ENCODE measurements at places on chromosomes 16 and 17. TPM values are rescaled to one million over a fixed set of nuclear protein-coding genes. Genes with fewer than 3 reads are reported as not detected.
A peak's percentile ranks its signal among the peaks of the same experiment; 100 is the strongest.

GRCh38 chr16:11389083-11389482 lies 43.8 kb downstream of the RMI2 start:
- H3K4me3 ChIP-seq = no peak overlapping the region
- H3K27me3 ChIP-seq = no peaks in the 10 kb centered on the region
- no peak for DNase-seq
- no peaks in the 10 kb centered on the region for H3K36me3 ChIP-seq
- H3K4me1 ChIP-seq = peaks cover 15% of the 10 kb centered on the region
- H3K27ac ChIP-seq = no peak overlapping the region

RAB34 gene
- total RNA-seq = 133 TPM

C1QL1 gene
- 4.7 TPM for total RNA-seq

DNA sequence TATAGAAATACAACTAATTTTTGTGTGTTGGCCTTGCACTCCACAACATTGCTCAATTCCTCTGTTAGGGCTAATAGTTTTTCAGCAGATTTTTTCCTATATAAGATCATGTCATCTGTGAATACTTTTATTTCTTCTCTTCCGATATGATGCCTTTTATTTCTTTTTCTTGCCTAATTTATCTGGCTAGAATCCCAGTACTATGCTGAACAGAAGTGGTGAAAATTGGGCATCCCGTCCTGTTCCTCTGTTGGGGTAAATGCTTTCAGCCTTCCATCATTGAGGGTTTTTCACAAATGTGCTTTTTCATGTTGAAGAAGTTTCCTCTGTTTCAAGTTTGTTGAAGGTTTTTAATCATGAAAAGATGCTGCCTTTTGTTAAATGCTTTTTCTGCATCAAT lies 22.7 kb upstream of the TNFRSF13B start:
- H3K4me3 ChIP-seq = no peak overlapping the region
- H3K27me3 ChIP-seq = no peaks in the 10 kb centered on the region
- no peaks in the 10 kb centered on the region for H3K36me3 ChIP-seq
- no peak overlapping the region for H3K27ac ChIP-seq
- no peaks in the 10 kb centered on the region for H3K4me1 ChIP-seq
- no peak for DNase-seq

SLC47A2 gene
- total RNA-seq = 0.43 TPM

DNA sequence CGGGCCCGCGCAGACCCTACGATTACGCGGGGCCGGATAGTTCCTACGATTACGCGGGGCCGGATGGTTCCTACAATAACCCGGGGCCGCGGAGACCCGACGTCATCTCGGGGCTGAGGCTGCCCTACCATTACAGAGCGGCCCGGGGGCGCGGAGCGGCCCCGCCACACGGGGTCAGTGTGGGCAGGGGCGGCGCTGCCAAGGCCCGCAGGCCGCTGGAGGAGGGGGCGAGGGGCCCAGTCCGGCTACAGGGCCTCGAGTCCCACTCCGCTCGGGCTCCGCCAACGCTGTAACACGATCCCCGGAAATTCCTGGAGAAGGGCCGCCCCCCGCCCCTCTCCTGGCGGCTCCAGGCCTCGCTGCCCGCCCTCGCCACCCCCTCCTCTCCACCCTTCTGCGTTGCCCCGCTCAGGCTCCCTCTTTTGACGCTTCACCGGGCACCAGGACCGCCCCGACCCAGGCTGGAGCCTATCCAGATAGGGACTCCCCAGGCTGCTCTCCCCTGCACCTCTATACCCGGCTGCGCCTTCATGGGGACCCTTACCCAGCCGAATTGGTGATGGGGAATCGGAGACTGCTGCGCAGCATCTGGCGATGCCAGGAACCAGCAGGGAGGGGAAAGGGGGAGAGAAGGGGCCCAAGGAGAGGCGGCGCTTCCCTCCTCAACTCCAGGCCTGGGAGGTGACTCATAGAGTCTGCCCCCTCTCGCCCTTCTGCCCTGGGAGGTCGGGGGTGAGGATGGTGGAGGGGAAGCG lies at the start of gene RAB34:
Gene RAB34 (minus strand): TSS at position 291 of the 755 bp plus-strand sequence. CDS start 602 bp downstream, outside the sequence.
- peak within 1 kb of the TSS; percentile 88 for H3K4me3 ChIP-seq
- peaks cover 7% of the 10 kb centered on the region for H3K36me3 ChIP-seq
- H3K4me1 ChIP-seq = peaks cover 35% of the 10 kb centered on the region
- H3K27ac ChIP-seq = peak within 1 kb of the TSS; percentile 17

DNA sequence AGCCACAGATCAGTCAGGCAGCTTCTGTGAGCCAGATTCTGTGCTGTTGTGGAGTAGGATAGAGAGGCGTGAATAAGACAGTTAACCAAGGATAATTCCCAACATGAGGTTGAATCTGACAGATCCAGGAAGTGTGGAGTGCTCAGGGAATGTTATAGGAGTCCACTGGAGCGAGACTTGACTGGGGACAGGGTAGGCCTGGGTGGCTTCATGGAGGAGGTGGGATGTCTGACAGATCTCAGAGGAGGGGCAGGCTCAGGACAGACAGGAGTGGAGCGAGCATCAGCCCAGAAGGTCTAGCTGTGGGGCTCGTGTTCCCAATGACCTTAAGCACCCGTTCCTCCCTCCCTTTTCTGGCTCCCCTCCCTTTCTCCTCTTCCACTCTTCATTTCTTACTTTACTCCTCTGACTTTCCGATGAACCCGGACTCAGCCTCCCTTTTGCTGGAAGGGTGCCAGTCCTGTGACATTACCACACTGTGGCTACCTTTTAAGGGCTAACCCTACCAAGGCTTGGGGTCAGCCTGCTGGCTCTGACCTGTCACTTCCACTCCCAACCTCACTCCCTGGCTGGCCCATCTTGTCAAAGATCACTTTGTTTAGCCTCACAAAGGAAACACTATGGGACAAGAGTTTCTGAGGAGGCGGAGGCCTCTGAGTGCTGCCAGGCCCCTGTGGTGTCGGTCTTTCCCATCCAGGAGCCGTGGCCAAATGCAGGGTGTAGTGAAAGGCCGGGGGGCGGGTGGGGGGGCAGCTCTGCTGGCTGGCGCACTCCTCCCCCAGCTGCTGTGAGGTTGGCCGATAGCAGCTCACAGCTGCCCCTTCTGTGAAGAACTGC lies 28.5 kb upstream of the EFCAB13 start:
- no peak overlapping the region for H3K27ac ChIP-seq
- no peak overlapping the region for H3K4me3 ChIP-seq
- H3K4me1 ChIP-seq = peaks cover 13% of the 10 kb centered on the region

SLC52A1 gene
- total RNA-seq = 0.31 TPM

DNA sequence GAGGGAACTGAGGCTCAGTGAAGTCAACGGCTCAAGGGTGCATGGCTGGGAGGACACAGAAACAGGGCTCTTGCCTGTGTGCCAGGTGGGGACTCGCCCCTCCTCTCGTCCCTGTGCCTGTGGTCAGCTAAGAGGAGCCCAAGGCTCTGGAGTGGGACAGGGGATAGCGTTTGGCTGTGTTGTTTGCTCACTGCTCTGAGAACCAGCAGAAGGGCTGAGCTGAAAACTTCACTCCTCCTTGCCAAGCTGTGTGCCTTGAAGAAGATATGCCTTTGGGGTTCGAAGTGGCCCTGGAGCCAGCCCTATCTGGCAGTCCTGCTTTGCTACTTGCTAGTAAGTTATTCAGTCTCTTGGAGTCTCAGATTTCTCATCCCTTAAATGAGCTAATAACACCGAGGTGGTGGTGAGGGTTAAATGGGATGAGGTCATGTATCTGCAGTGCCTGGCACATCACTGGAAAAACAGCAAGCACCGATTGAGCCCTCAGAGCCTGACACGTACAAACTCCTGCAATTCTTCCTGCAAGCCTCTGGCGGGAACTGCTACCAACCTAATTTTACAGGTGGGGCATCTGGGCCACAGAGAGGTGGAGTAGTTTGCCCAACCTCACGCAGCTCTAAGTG lies 17.7 kb downstream of the FOXL1 start:
- H3K4me3 ChIP-seq = no peak overlapping the region
- peaks cover 5% of the 10 kb centered on the region for H3K4me1 ChIP-seq
- peaks cover 8% of the 10 kb centered on the region for H3K27me3 ChIP-seq
- no peak overlapping the region for H3K27ac ChIP-seq

DNA sequence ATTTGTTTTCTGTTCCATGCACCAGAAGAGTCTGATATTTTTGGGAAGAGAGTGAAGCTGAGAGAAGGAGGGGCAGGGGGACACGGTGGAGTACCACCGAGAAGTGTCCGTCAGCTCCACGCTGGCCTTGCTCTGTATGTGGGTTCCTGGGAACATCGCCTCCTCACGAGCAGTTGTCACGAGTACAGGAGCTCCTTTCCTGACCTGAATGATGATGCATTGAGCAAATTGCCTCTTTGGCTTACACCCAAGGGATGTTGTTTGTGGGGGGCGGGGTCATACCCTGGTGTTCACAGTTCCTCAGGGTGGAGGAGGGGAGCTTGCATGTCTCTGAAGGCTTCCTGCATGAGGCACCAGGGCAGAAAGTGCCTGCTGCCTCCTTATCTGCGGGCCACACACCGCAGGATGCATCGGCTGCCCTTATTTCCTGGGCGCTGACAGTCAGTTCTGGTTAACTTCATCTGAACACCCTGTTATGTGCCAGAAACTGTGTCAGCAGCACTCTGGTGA lies 36.2 kb downstream of the RGS9 start:
- no peaks in the 10 kb centered on the region for H3K27me3 ChIP-seq
- no peak for DNase-seq
- H3K27ac ChIP-seq = no peak overlapping the region

- no peaks in the 10 kb centered on the region for H3K4me1 ChIP-seq
- H3K27ac ChIP-seq = no peak overlapping the region
- no peak overlapping the region for H3K4me3 ChIP-seq
- no peaks in the 10 kb centered on the region for H3K27me3 ChIP-seq
- H3K36me3 ChIP-seq = no peaks in the 10 kb centered on the region
- DNase-seq = no peak
Observed at GRCh38 chr17:70886648-70887047, 717.3 kb downstream of the KCNJ2 start.

KRTAP17-1 gene
- not detected for total RNA-seq
